ENCODE measurements at places on chromosomes 3 and 15.

GRCh38 chr3:29583861-29584260, 303.0 kb downstream of the RBMS3 start:
- no peak for DNase-seq

GRCh38 chr15:77810130-77810571, 177.4 kb upstream of the LINGO1 start:
- DNase-seq, result no peak

- no peak for DNase-seq
Measured at GRCh38 chr3:157261000-157261399, 101.1 kb upstream of the CCNL1 start.

DNA sequence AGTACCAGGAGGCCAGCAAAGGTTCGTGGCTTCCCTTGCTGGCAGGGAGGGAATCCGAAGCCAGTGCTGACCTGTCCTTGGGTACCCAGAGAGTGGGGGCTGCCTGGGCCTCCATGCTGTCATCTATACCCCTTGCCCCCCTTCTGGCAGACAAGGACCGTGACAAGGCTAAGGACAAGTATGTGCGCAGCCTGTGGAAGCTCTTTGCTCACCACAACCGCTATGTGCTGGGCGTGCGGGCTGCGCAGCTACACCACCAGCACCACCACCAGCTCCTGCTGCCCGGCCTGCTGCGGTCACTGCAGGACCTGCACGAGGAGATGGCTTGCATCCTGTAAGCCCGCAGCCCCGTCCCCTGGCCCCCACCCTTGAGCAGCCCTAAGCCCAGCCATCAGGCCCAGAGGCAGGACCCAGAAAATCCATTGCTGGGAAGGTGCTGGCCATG, 2.8 kb downstream of the FES start:
- no peak for DNase-seq

DNA sequence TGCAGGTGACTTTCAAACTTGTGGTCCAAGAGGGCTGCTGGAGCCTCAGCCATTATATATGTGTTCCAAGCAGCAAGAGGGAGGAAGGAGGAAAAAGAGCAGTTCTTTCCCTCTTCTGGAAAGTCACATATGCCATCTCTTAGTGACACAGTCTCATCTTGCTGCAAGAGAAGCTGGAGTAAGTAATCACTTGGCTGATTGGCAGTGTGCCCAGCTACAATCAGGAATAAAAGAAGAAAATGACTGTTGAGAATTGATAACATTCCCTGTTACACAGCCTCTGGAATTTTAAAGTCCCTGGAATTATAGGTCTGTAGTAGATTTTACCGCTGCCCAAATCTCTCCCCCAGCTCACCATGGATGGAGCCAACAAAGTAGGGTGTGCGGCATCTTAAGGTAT, 31.4 kb upstream of the LYZL4 start:
- no peak for DNase-seq

DNA sequence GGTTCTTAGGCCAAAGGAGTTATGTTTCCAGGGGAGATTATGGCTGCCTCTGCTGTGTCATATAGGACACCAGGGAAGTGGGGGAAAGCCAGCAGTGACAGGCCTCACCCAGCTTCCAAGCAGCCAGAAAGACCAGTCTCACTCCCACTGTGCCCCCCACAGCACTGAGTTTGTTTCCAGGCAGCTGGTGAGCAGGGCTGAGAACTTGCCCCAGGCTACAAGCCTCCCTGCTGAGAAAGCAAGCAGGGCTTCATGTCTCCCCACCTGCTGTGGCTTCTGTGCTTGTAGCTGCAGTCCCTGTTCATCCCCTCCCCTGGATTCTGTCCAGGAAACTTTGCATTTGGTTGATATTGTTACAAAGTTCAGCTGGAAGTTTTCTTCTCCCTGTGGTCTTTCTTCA, 376.3 kb downstream of the PDCD6IP start:
- DNase-seq, result no peak

GRCh38 chr3:188243124-188243795, 89.3 kb downstream of the LPP start:
- DNase-seq, result no peak

- DNase-seq, result no peak
Measured at GRCh38 chr3:178107804-178108203, 428.4 kb upstream of the KCNMB2 start.

GRCh38 chr3:48215466-48215865, 7.8 kb upstream of the CAMP start:
- peak; percentile 32 for DNase-seq

DNA sequence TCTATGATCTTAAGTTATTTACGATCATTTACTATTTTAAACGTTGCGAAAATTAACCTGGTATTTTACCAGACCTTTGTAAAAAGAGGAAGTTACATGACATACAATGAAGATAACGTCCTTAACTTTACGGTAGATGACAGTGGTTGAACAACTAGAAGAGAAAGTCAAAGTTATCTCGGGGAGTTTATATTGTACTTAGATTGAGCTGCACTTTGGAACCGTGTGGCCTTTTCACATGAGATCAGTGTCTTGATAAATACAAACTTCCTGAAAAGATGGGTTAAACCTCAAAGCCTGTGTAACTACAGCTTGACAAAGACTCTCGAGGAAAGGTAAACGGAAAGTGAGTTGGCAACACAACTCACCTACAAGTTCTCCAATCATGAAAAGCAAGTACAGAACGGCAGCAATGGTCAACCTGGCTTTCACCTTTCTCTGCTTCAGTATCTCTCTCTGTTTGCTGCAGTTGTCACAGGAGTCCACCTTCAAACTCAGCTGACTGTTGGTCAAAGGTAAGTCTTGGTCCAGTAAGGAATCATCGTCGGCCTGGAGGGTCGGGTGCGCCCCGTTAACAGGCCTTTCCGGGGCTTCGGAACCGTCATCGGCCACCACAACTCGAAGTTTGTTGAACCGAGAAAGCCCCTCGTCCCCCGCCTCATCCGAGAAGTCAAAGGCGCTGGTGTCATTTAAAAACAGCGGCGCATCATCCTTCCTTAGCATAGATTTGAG, 793 bp downstream of the SLC30A4 start:
- peak; percentile 24 for DNase-seq

- DNase-seq, result no peak
Measured at GRCh38 chr3:130851277-130851676, 42.6 kb upstream of the ATP2C1 start.

- no peak for DNase-seq
Measured at GRCh38 chr15:54364961-54365360, 386.7 kb downstream of the UNC13C start.

- DNase-seq, result no peak
Measured at GRCh38 chr15:82653483-82654168, 6.5 kb upstream of the CPEB1 start.

GRCh38 chr3:39762537-39763070, 46.8 kb upstream of the MYRIP start:
- DNase-seq, result no peak

DNA sequence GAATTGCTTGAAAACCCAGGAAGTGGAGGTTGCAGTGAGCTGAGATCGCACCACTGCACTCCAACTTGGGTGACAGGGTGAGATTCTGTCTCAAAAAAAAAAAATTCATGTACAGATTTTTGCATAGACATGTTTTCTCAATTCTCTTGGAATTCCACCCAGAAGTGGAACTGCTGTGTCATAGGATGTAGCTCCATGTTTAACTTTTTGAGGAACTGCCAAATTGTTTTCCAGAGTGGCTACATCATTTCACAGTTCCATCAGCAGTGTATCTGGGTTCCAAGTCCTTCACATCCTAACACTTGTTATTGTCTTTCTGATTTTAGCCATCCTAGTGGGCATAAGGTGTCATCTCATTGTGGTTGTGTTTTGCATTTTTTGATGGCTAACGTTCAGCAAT, 9.9 kb downstream of the CAPN7 start:
- DNase-seq, result no peak

DNA sequence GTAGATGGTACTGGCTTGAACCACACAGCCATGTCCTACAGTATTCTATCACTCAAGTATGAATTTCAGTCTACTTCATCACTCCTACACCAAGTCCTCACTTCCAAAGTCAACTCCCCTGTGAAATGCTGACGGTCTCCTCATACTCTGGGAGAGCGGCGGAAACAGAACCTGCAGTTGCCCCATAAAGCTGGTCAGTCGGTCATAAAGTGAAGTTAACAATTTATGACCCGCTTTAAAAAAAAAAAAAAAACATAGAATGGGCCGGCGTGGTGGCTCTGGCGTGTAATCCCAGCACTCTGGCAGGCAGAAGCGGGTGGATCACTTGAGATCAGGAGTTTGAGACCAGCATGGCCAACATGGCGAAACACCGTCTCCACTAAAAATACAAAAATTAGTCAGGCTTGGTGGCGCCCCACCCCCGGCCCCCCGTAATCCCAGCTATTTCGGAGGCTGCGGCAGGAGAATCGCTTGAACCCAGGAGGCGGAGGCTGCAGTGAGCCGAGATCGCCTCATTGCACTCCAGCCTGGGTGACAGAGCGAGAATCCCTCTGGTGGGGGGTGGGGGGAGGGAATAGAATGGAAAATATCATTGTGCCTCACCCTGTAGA, 2.1 kb downstream of the TRANK1 start:
- no peak for DNase-seq

- no peak for DNase-seq
Measured at GRCh38 chr15:62977952-62978811, 64.4 kb upstream of the TPM1 start.

DNA sequence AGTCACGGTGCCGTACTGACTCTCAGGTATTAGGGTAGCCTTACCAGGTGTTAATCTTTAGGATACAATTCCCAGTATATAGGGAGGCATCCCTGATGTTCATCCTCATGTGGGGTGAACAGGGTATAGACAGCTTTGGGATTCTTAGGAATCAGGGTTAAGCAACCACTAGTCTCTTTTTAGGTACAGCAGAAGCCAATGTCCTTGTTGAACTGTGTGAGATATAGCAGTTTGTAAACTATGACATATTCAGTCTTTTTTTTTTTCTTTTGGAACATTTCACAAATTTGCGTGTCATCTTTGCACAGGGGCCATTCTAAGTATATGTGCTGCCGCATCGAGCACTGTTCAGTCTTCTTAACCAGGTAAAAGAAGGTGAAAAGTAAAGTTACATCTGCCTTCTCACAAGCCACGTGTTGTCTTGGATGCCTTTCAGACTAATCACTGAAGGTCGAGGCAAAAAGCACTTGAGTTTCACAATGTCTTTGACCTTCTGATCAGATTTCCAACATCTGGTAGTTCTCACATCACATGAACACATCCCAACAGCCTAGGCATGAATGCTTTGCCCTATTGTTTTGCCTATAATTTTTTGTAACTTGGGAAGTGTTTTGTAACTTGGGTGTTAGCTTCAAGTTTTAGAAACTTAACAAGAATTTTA, 17.2 kb downstream of the TSEN2 start:
- DNase-seq, result no peak

DNA sequence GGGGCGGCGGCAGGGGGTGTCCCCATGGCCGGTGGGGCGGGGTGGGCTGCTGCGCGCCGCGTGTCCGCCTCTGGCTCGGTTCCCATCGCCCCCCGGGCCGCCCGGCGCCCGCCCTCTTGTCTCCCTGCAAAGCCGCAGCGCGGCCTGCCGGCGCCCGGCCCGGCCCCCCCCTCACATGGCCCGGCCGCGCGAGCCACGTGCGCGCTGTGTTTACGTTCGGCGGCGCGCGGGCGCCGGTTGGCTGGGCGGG, 502 bp downstream of the NR1D2 start:
- no peak for DNase-seq

DNA sequence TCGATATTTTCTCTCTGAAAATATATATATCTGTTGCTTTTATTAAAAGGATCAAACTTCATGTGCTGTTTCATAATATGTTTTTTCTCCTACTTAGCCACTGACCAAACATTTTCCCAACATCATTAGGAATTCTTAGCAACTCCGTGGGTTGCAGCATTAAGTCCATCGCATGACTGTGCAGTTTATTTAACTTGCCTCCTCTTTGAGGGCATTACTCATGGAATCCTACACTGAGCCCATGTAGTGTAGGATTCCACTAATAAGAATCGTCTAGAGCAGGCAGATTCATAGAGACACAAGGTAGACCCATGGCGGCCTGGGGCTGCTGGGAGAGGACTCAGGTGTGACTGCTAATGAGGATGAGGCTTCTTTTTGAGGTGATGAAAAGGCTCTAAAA, 49.3 kb downstream of the CMTM6 start:
- no peak for DNase-seq

DNA sequence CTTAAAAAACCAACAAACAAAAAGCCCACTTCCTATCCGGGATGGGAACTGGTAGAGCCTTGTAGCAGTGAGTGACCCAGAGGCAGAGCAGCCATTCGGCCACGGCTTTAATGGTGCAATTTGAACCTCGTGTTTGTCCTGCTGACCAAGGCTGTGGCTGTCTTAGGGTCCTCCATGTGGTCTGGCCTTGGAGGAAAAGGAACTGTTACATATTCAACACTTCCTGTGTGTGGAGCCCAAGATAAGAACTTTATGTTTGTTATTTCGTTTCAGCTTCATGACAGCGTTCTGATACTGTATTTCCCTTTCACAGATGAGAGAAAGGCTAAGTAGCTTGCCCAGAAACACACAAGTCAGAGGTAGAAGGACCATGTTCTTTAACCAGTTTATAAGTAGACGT, 269.8 kb downstream of the SV2B start:
- no peak for DNase-seq

GRCh38 chr15:91165850-91166249, 65.8 kb downstream of the SV2B start:
- no peak for DNase-seq

GRCh38 chr3:114344492-114344891, 50.7 kb downstream of the TIGIT start:
- no peak for DNase-seq

- no peak for DNase-seq
Measured at GRCh38 chr3:38792983-38793382, 23.0 kb downstream of the SCN10A start.

DNA sequence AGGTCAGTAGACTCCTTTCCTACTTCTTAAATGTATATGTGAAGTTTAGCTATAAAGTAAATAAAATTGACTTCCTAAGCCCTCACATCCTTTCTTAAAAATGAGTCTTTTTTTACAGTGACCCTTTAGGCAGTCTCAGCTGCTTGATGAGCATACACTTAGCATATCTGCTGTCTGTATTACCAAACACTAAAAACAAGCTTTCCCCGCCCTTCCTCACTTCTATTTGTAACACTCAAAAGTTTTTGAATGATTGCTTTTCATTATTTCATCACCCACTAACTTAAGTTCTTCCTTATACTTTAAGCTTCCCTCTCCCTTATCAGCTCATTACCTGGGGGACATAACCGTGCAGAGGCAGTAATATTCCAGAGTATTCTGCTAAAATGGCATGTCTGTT, 89.4 kb downstream of the PLOD2 start:
- no peak for DNase-seq

Data from globus pallidus (tissue), 1 donor.